ENCODE measurements at places on chromosomes 7 and 10.

DNA sequence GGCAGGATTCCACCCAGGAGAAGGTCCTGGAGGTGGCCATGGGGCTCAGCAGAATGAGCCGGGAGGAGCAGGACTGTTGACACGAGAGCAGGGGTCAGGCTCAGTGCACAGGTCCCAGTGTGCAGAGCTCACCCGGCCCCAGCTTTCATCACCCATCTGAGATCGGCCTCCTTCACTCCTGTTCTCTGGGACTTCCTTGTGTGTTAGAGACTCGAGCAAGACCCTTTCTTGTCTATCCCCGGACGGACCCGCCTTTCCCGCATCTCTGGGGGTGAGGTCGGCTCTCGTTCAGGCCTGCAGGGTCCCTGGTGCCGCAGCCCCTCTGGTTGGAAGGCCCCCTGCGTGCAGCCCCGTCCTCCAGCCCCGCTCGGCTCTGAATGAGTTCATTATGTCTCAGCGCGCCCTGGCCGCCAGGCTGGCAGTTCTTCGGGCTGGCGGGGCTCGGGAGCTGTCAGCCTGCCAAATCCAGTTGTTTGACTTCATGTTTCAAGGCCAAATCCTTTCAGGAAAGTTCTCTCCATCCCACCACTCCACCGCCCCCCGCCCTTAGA lies 127.9 kb downstream of the LHPP start:
- DNase-seq, result peak; percentile 1

- no peak for DNase-seq
Measured at GRCh38 chr10:59607970-59608369, 101.7 kb downstream of the SLC16A9 start.

- no peak for DNase-seq
Measured at GRCh38 chr7:87359366-87359765, 13.9 kb downstream of the CROT start.

GRCh38 chr10:45417746-45418145 lies 43.7 kb downstream of the ALOX5 start:
- no peak for DNase-seq

GRCh38 chr10:7610651-7611389 lies 55.9 kb downstream of the ITIH5 start:
- no peak for DNase-seq

DNA sequence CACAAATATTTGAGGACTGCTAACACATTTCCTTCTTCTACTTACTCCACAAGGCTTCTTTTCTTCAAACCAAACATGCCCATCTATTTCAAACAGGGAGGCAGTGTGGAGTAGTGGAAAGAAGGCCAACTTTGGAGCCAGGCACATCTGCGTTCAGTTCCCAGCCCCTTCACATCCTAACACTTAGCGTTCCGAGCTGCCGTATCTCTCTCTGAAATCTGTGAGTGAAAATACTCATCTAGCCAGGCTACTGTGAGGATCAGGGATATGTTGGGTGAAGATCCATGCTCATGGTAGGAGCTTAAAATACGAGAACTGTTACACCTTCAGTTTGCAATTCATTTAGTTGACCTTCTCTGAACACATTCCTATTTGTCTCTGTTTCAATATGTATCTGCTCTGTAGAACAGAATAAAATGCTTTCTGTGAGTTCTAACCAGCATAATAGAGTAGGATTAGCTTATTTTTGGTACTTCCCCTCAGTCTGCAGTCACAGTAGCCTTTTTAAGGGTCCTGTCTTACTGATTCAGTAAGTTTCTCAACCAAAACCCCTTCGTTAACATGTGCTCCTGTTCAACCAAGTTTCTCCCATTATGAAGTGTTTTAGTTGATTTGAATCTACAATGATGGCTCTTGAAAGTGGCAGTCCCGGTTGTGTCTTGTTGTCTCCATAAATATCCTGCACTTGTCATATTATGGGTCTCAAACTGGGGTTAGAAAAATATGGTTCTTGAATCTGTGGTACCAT lies 3.3 kb upstream of the MEST start:
- DNase-seq, result no peak

GRCh38 chr10:132788180-132788830 lies 2.4 kb upstream of the NKX6-2 start:
- no peak for DNase-seq

DNA sequence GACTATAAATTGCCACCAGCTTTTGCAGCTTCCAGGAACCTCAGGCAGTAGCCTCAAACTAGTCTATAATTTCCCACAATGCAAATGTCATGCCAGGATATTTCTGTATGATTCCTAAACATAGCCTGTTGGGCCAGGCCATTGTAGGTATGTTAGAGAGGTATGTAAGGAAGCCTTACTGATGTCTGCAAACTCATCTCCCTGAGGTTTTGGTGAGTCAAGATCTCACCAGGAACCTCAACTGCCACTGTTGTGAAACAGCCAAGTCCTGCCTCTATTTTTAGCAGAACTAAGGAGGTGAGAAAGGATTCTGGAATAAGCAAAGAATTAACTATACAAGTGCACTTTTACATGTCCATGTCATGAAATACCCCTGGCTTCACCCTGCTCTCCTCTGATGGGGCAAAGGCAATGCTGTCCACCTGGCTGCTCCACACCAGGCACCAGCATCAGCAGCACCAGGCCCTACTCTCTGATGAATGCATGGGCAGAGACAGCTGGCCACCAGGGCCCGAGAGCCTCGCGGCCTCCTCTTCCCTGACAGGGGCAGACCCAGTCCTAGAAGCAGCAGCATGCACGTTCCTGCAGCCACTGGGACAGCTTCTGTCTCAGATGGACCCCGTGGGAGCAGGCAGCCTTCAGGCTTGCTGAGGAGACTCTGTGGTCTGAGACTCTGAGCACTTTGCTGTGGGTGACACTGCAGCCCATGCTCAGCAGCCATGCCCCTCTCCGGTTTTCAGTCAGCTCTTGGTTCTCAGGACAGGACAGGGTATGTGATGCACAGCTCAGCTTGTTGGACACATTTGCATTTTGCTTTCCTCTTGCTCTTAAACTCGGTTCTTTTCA lies 147.3 kb downstream of the ZMYND11 start:
- no peak for DNase-seq

DNA sequence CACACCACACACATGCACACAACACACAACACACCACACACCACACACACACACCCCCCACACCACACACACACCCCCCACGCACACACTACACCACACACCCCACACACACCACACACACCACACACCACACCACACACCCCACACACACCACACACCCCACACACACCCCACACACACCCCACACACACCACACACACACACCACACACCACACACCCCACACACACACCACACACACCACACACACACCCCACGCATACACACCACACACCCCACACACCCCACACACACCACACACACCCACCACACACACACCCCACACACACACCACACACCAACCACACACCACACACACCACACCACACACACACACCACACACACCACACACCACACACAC lies 16.4 kb downstream of the UCN3 start:
- DNase-seq, result no peak

DNA sequence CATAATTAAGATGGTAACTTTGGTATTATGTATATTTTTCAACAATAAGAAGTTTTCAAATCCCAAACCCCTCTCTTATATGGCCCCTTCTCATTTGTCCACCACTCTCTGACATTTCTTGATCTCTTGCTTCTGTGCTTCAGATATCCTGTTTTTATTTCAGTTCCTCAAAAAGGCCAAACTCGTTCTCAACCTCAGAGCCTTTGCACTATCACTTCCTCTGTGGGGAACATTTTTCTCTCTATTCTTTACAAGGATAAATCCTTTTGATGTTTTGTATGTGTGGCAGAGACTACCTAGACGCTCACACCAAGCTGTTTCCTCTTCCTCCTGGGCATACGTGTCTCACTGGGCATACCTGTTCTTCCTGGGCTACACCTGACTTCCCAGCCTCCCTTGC lies 54.2 kb upstream of the FRMD4A start:
- DNase-seq, result no peak

- DNase-seq, result no peak
Measured at GRCh38 chr10:98424295-98425254, 9.6 kb upstream of the PYROXD2 start.
